ENCODE measurements at places on chromosomes 7 and 10.

DNA sequence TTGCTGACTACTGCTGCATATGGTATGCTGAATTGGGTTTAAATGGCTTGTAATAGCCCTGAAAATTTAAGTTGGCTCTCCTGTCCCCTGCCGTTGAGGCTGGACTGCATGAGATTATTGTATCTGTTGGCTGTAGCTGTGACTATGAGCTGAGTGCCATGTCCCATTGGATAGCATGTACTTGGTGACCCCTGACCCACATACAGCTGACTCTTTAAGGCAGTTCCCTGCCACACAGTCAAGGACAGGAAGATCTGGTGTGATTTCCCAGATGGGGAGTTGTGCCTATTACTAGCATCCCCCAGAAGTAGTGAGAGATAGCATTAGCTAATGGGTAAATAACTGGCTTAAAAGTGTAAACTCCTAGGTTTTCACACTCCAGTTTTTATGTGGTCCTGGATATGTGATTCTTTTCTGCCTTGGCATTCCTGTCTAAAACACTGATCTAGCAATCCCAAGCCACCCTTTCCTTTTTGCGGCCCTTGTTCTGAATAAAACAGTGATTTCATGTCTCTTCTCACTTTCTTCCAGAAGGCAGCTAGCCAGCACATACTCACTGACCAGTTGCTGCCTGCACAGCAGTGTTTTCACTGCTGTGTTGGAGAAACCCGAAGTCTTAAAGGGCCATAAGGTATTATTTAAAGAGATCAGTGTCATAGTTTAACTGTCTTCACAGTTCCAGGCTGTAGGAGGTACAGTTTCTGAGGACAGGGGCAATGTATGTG is 35.9 kb downstream of the LRRC4 start:
- DNase-seq: no peak

- DNase-seq: no peak
These were observed 16.5 kb downstream of the MDH2 start for GRCh38 chr7:76064208-76064970.

DNA sequence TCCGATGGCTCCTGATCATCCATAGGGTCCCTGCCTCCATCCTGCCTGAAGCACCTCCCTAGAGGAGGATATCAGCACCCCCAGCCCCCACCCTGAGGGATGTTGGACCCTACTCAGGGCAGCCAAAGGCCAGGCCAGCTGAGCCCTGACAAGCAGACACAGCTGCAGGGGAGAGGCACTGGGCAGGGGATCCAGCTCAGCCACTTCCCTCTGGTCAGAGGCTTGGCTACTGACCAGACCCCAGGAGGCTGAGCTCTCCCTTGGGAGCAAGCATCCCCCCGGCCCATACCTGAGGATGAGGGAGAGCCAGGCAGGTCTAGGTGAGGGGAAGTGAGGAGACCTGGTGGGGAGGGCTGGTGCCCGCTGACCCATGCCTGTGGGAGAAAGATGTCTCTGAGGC is 6.6 kb downstream of the LDB3 start:
- no peak for DNase-seq

DNA sequence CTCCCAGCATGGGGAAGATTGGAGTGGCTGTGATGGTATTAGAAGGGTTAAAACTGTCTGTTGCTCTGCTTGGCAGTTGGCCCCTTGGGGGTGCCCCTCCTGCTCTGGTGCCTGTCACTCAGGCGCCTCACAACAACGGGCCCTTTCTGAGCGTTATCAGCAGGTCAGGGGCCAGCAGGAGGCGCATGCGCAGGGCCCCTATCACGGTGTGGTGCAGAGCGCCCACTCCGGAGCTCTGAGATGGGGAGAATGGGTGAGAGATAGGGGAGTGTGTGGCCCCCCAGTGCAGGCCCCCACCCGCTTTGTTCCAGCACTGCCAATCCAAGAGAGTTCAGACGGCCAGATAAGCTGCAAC is 24.8 kb downstream of the GBX1 start:
- no peak for DNase-seq

GRCh38 chr7:151850491-151851124 is 26.3 kb downstream of the PRKAG2 start:
- DNase-seq: no peak

DNA sequence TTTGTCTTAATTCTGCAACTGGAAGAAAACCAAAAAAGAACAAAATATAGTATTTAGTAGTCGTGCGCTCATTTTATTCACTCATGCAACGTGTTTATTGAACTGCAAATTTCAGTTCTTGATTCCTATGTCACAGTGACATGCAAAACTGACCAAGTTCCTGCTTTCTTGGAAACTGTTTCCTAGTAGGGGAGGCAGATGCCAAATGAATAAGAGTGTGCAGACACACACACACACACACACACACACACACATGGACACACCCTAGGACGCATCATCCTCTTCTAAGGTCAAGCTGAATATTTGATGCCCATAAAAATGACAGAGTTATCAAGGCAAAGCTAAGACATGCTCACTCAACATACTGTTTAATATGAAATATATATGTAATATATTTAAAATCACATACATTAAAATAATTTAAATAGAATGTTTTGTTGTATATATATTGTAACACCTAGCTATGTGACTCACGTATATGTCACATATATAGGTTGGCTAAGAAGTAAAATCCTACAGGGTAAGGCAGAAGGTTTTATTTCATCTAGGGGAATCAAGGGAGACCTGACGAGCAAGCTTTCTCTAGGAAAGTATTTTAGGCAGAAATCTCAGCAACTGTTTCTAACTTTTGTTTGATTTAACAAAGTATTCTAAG is 79.6 kb downstream of the SVIL start:
- no peak for DNase-seq

DNA sequence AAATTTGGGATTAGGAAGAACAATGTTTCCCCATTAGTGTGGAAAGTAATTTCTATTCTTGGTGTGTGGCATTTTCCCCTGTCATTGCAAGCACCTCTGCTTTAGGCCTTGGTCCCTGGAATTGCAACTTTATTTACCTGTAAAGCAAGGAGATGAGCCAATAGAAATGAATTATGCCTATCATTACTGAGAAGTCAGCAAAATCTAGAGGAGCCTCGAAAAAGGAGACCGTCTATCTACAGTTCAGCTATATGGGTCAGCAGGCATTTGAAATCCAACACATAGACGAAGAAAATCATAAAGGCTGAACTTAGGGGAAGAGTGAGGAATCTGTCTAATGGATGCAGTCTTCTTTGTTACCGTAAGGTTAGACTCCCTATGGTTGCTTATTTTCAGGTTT is 161.1 kb downstream of the CCDC71L start:
- DNase-seq: no peak

DNA sequence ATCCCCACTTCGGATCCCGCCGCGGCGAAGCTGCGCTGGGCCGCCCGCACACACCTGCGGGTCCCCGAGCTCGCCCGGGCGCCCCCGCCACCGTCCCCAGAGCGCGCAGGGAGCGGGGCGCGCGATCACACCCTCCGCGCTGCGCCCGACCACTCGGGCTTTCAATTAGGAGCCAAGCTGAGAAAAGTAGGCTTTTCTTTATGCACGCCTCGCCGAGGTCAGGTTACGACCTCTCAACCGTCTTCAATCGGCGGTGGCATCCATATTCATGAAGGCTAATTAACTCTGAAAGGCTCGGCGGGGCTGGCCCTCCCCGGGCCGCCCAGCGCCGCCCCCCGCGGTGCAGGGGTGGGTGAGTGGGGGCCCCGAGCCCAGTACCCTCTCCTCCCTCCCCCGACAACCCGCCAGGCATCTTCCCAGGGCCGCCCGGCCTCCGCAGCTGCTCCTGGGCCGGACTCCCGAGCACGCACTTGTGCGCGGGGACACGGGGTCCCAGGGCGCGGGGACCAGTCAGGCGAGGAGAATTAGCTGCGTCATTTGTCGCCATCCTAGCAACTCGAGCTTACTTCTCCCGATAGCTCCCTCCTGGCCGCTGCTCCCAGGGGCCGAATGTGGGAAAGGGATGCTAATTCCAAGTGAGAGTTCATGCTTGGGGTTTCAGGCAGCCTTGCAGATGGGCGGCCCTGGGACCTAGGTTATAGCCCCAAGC is 155.5 kb upstream of the LYZL2 start:
- peak; percentile 11 for DNase-seq

All from CD4-positive, alpha-beta T cell treated with Interleukin-2 at 100 ng/mL for 4 hours (primary cell).